ENCODE measurements at places on chromosomes 4 and X.
A peak's percentile ranks its signal among the peaks of the same experiment; 100 is the strongest.

- H3K4me1 ChIP-seq: no peaks in the 10 kb centered on the region
- no peak overlapping the region for H3K27ac ChIP-seq
- H3K36me3 ChIP-seq: no peaks in the 10 kb centered on the region
- no peaks in the 10 kb centered on the region for H3K27me3 ChIP-seq
- no peak overlapping the region for H3K4me3 ChIP-seq
Measured at GRCh38 chrX:64169988-64170387, 35.5 kb downstream of the AMER1 start.

GRCh38 chr4:144223661-144224060 is 83.1 kb upstream of the GYPA start:
- H3K36me3 ChIP-seq: no peaks in the 10 kb centered on the region
- H3K4me1 ChIP-seq: no peaks in the 10 kb centered on the region
- H3K27me3 ChIP-seq: no peaks in the 10 kb centered on the region
- no peak overlapping the region for H3K4me3 ChIP-seq
- no peak overlapping the region for H3K27ac ChIP-seq

GRCh38 chr4:183100298-183100599 is 1.2 kb downstream of the WWC2 start:
- no peaks in the 10 kb centered on the region for H3K36me3 ChIP-seq
- DNase-seq: no peak
- H3K27ac ChIP-seq: no peak overlapping the region
- no peaks in the 10 kb centered on the region for H3K27me3 ChIP-seq
- peak overlapping the region; percentile 85 for H3K4me3 ChIP-seq

GRCh38 chr4:11402192-11402591 is 26.5 kb downstream of the HS3ST1 start:
- H3K27me3 ChIP-seq: no peaks in the 10 kb centered on the region
- H3K4me3 ChIP-seq: no peak overlapping the region
- peaks cover 8% of the 10 kb centered on the region for H3K36me3 ChIP-seq
- H3K4me1 ChIP-seq: no peaks in the 10 kb centered on the region
- no peak overlapping the region for H3K27ac ChIP-seq

- H3K27ac ChIP-seq: no peak overlapping the region
- H3K27me3 ChIP-seq: no peaks in the 10 kb centered on the region
- H3K4me1 ChIP-seq: no peaks in the 10 kb centered on the region
- no peaks in the 10 kb centered on the region for H3K36me3 ChIP-seq
Measured at GRCh38 chrX:65990702-65991101, 49.2 kb downstream of the VSIG4 start.

DNA sequence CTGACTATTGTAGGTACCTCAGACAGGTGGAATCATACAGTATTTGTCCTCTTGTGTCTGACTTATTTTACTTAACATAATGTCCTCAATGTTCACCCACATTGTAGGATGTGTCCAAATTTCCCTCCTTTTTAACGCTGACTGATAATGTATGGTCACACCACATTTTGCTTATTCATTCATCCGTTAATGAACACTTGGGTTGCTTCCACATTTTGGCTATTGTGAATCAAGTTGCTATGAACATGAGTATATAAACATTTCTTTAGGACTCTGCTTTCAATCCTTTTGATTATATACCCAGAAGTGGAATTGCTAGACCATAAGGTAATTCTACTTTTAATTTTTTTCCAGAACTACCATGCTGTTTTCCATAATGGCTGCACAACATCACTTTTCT is 87.0 kb upstream of the NDP start:
- H3K27ac ChIP-seq: no peak overlapping the region
- no peaks in the 10 kb centered on the region for H3K36me3 ChIP-seq
- no peak overlapping the region for H3K4me3 ChIP-seq
- no peak for DNase-seq
- no peaks in the 10 kb centered on the region for H3K4me1 ChIP-seq
- peaks cover 35% of the 10 kb centered on the region for H3K27me3 ChIP-seq

GRCh38 chrX:100871594-100872560 is 2.3 kb downstream of the NOX1 start:
- no peaks in the 10 kb centered on the region for H3K4me1 ChIP-seq
- H3K27ac ChIP-seq: no peak overlapping the region
- no peaks in the 10 kb centered on the region for H3K36me3 ChIP-seq
- H3K4me3 ChIP-seq: no peak overlapping the region

DNA sequence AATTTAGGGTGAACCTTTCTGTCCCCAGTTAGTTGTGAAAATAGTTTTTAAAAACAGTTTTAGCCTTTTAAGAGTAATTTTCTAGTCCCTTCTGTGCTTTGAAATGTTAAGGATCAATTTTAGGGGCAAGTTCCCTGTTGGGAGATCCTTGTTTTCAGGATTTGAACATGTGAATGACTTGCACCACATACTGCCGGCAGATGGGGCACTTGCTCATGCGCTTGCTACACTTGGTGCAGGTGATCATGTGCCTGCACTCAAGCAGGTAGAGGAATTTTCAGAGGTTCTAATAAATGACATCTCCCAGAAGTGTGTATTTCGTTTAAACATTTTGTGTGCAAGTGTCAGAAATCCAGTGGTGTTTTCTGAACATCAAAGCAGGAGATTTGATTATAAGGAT is 195.9 kb downstream of the CHM start:
- no peak for DNase-seq
- H3K4me1 ChIP-seq: no peaks in the 10 kb centered on the region
- H3K27me3 ChIP-seq: peaks cover 16% of the 10 kb centered on the region

GRCh38 chr4:154457471-154457870 is 34.1 kb downstream of the DCHS2 start:
- no peak for DNase-seq
- no peaks in the 10 kb centered on the region for H3K4me1 ChIP-seq
- H3K36me3 ChIP-seq: no peaks in the 10 kb centered on the region
- no peaks in the 10 kb centered on the region for H3K27me3 ChIP-seq

- H3K27me3 ChIP-seq: no peaks in the 10 kb centered on the region
- no peak overlapping the region for H3K27ac ChIP-seq
- H3K4me1 ChIP-seq: no peaks in the 10 kb centered on the region
Measured at GRCh38 chr4:105462576-105462975, 11.3 kb downstream of the PPA2 start.

GRCh38 chr4:95155759-95156451 is 392.9 kb downstream of the UNC5C start:
- H3K27me3 ChIP-seq: no peaks in the 10 kb centered on the region
- DNase-seq: no peak
- no peak overlapping the region for H3K4me3 ChIP-seq
- no peaks in the 10 kb centered on the region for H3K4me1 ChIP-seq

DNA sequence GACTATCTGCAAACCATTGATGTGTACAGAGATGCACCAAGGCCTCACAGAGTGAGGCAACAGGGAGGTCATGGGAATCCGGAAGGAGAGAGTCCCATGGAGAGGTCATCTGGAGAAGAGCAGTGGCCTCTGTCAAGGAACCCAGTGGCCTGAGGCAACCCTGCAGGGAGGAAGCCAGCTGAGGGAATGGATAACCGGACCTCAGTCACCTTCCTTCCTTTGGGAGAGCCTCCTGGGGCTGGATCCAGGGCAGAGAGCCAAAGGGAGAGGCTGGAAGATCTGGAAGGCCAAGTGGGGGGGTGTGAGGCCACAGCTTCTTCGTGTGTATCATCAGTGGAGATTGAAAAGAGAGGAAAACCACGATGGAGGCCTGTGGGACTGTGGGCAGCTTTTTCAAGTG is 24.3 kb upstream of the CD38 start:
- H3K4me3 ChIP-seq: no peak overlapping the region
- no peak overlapping the region for H3K27ac ChIP-seq
- no peaks in the 10 kb centered on the region for H3K4me1 ChIP-seq
- DNase-seq: no peak
- no peaks in the 10 kb centered on the region for H3K27me3 ChIP-seq

GRCh38 chrX:68865300-68865699 is 36.5 kb downstream of the EFNB1 start:
- no peak overlapping the region for H3K4me3 ChIP-seq
- DNase-seq: no peak
- no peaks in the 10 kb centered on the region for H3K36me3 ChIP-seq

GRCh38 chrX:107450823-107451509 is 1.5 kb downstream of the FRMPD3 start:
- no peak overlapping the region for H3K27ac ChIP-seq
- no peak for DNase-seq
- peaks cover 93% of the 10 kb centered on the region for H3K27me3 ChIP-seq
- H3K4me1 ChIP-seq: no peaks in the 10 kb centered on the region
- H3K36me3 ChIP-seq: no peaks in the 10 kb centered on the region
- no peak overlapping the region for H3K4me3 ChIP-seq

GRCh38 chr4:144903953-144904711 is 193.9 kb downstream of the ANAPC10 start:
- no peak overlapping the region for H3K4me3 ChIP-seq
- no peak overlapping the region for H3K27ac ChIP-seq
- no peaks in the 10 kb centered on the region for H3K27me3 ChIP-seq
- no peaks in the 10 kb centered on the region for H3K36me3 ChIP-seq

DNA sequence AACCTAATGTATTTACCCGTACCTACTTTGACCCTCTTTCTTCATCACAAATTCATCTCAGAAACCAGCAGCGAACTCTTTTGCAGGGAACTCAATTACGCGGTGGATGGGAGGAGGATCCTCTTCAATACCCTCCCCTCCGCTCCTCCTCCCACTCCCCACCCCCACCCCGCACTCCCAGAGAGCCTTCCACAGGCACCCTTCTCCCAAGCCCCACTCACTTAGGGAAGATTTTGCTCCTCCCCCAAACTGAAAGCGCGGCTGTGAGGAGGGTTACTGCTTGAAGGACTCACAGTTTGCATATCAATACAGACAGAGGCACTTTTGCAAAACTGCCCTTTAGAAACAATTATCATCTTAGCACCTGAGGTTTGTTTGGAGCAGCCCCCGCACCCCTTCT is 960 bp upstream of the IL1RAPL1 start:
- no peak for DNase-seq
- H3K36me3 ChIP-seq: no peaks in the 10 kb centered on the region
- H3K4me3 ChIP-seq: peak overlapping the region; percentile 17
- H3K4me1 ChIP-seq: no peaks in the 10 kb centered on the region
- no peak overlapping the region for H3K27ac ChIP-seq

DNA sequence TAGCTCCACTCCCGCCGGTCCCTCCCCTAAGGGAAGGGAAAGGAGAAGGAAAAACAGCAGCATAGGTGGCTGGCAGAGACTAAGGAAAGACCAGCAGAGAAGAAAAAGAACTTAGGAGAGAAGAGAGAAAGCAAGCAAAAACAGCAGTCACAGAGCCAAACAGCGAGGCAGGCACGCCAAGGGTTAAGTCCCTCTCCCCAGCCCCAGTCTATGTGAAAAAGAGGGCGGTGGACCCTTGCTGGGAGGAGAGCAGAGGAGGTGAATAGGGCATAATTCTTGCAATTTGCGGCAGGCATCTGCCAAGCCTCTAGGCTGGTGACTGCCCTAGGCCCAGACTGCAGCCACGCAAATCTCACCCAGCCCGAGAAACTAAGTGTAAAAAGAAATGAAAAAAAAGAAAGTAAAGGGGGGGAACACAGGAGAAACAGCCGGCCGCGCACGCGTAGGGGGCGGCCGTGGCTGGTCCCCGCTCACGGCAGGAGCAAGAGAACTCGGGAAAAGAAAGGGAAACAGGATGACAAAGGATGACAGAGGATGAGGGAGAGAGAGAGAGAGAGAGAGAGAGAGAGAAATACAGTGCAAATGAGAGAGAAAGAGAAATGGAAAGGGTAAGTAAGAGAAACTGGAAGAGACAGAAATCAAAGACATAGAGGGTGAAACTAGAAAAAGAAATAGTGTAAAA is 48.6 kb downstream of the MAGEA9 start:
- H3K36me3 ChIP-seq: no peaks in the 10 kb centered on the region
- peak overlapping the region; percentile 56 for H3K27ac ChIP-seq
- peak overlapping the region; percentile 13 for H3K4me3 ChIP-seq
- DNase-seq: no peak

GRCh38 chr4:73272816-73273215 is 14.2 kb upstream of the ANKRD17 start:
- H3K36me3 ChIP-seq: no peaks in the 10 kb centered on the region
- no peak overlapping the region for H3K4me3 ChIP-seq
- H3K27me3 ChIP-seq: no peaks in the 10 kb centered on the region

DNA sequence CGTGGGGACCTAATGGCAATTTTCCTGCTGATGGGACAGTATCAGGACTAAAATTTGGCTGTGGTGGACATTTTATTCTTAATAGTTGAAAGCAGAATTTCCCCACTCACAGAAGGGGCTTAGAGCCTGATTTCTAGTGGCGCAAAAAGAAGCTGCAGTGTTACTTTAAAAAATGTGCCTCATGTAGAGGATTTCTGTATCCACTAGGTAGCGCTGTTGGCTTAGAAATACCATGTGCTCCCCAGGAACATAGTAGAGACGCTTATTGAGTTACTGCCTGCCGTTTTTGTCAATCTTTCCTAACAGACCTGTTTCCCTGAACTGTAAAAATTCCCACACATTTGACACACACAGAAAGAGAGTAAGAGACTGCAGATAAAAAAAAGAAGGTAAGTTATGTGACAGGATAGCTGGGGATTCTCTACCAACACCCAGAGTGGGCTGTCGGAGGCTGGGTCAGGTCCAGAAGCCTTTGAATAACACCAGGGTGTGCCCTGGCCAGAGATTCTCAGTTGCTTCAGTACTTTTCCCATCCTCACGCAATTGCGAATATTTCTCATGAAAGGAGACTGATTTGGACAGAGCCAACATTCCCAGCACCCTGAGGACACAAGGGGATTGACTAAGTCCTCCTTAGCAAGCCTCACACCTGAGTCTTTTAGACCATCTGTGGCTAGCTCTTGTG is 88.4 kb downstream of the ZXDA start:
- DNase-seq: peak; percentile 17
- no peak overlapping the region for H3K4me3 ChIP-seq
- no peak overlapping the region for H3K27ac ChIP-seq
- no peaks in the 10 kb centered on the region for H3K36me3 ChIP-seq
- H3K27me3 ChIP-seq: no peaks in the 10 kb centered on the region

DNA sequence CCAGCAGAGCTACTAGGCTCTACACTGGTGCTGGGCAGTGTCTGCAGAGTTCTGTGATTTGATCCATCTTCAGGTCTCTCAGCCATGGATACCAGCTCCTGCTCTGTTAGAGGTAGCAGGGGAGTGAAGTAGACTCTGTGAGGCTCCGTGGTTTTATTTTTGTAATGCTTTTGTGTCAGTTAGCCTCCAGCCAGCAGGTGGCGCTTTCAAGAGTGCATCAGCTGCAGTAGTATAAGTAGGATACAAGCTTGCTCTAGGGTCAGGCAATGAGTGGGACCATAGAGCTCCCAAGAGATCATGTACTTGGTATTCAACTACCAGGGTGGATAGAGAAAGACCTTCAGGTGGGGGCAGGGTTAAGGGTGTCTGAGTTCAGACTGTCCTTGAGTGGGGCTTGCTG is 362.5 kb upstream of the TRAM1L1 start:
- no peak overlapping the region for H3K27ac ChIP-seq
- no peaks in the 10 kb centered on the region for H3K27me3 ChIP-seq
- H3K36me3 ChIP-seq: no peaks in the 10 kb centered on the region
- no peaks in the 10 kb centered on the region for H3K4me1 ChIP-seq
- no peak for DNase-seq
- no peak overlapping the region for H3K4me3 ChIP-seq

- no peaks in the 10 kb centered on the region for H3K27me3 ChIP-seq
- H3K36me3 ChIP-seq: no peaks in the 10 kb centered on the region
- H3K27ac ChIP-seq: no peak overlapping the region
- H3K4me1 ChIP-seq: no peaks in the 10 kb centered on the region
- no peak overlapping the region for H3K4me3 ChIP-seq
- no peak for DNase-seq
Measured at GRCh38 chr4:21203416-21203815, 503.2 kb downstream of the PACRGL start.

Data from breast epithelium (tissue), 4 donors.